ELR (cell line): ENCODE measurements at places on chromosomes 4 and X.

DNA sequence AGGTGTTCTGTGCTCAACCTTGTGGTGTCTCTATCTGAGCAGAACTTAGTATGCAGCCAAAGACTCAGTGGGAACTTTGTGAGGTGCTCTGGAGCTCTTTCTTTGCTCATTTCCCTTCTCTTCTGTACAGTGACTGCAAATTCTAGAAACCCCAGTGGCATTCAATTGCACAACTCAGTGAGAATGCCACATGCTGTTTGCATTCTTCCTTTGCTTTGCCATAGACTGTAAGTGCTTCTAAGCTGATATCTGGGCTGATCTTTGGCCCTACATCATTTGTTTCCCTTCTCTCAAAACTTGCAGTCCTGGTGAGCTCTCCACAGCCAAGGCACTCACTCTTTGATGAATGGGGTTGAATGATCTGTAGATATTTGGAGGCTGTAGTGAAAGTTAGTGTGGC is 7.0 kb downstream of the PNMA3 start:
- no peak for DNase-seq

GRCh38 chr4:151865312-151865711 is 104.5 kb upstream of the GATB start:
- DNase-seq = no peak

DNA sequence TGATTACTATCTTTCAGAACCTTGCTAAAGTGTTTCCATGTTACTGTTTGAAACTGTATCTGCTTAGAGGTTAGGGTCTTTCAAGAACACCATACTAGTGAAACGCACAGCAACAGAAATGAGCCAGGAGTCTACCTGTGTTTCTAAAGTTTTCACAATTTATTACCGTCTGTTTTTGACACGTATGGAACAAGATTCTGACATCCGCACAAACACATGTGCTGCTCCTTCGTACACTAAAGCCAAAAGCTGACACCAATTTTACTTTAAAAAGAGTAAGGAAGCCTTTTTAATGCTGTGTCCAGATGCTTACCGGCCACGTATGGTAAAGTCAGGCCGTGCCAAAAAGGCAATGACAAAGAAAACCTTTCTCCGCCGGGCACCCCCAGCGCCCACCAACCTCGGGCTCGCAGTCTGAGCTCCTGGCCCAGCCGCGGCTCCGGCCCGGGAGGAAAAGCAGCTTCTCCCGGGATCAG is 532 bp downstream of the RPS4X start:
- no peak for DNase-seq

- peak; percentile 59 for DNase-seq
Observed at GRCh38 chrX:40154250-40154852, 56.6 kb upstream of the BCOR start.

GRCh38 chr4:7458477-7458876 is 23.7 kb upstream of the PSAPL1 start:
- DNase-seq = no peak

DNA sequence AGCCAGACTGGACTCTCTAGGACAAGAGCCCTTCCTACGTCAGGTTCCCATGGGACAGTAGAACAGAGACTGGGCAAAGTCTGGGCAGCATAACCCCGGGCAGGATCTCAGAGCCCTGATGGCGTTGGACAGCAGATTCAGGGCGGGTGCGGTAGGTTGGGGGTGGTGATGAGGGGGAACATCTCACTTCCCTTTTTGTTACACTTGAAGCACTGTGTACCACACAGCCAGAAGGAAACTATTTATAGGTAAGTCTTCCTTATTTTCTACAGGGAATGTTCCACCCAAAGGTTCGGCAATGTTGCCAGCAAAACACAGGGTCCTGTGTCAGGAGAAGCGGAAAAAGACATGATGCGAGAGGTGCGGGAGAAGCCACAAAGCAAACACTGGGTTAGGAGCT is 54.3 kb downstream of the TSC22D3 start:
- no peak for DNase-seq

DNA sequence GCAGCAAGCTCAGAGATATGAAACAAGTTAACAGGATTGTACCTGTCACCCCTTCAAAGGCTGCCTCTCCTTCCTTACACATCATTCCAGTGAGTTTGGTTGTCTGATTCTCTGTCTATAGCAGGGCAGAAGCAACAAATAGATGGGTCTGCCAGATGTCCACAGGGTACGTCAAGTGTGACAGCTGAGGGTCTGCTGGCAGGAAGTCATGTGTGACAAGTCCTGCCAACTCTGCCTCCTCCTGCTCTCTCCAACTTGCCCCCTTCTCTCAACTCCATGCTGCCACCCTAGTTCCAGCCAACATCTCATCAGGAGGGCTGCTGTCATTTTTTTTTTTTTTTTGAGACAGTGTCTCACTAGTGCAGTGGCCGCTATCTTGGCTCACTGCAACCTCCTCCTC is 109.2 kb downstream of the NSUN7 start:
- no peak for DNase-seq

- DNase-seq = peak; percentile 20
Observed at GRCh38 chr4:87032884-87033533, 98.2 kb downstream of the AFF1 start.

DNA sequence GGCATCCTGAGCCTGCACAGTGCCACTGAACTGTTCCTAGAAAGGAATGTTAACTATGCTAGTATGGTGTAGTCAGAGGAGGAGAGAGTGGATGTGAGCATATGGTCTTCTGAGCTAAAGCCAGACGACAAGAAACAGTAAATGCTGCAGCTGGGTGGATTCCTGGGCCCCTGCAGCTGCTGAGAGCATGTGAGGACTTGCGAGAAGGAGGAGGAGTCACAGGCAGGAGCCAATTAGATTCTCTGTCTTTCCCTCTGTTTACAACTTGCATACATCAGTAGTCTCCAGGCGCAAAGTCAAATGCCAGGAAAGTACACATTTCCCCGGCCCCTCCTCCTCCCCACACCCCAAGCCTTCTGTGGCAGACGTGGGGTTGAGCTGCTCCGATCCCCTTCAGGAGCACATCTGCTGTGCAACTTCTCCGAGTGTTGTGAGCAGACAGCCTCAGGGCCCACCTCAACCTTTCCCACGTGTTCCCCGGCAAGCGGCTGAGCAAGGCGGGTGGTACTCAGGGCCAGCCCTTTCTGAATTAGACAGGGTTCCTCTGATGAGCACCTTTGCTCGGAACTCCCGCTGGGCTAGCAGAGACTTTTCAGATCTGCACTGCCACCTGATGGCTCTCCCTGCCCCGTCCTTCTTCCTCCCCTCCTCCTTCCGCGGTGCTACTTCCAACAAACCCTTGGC is 108.7 kb upstream of the ATP6AP2 start:
- peak; percentile 18 for DNase-seq

- DNase-seq = no peak
Observed at GRCh38 chr4:85700362-85700761, 225.4 kb downstream of the ARHGAP24 start.

- DNase-seq = no peak
Observed at GRCh38 chr4:100517864-100518341, at the start of gene EMCN. Gene EMCN, minus strand, starts transcription at chr4:100518022. Its CDS starts 108 bp downstream, at chr4:100517914.

DNA sequence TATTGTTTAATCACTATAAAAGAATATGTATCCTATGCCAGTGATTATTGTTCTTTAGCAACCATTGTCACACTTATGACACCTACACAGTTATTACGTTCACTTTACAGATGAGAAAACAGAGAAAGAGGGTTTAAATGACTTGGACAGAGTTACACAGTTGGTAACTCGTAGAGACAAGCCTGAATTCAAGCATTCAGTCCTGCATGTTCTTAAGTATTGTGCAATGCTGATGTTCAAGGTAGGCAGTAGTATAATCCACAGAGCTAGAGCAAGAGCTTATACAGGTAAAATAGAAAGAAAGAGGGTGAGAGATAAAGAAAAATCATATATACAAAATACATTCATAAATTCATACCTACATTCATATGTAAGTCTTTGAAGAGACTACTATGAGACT is 249.8 kb upstream of the ANXA10 start:
- no peak for DNase-seq

DNA sequence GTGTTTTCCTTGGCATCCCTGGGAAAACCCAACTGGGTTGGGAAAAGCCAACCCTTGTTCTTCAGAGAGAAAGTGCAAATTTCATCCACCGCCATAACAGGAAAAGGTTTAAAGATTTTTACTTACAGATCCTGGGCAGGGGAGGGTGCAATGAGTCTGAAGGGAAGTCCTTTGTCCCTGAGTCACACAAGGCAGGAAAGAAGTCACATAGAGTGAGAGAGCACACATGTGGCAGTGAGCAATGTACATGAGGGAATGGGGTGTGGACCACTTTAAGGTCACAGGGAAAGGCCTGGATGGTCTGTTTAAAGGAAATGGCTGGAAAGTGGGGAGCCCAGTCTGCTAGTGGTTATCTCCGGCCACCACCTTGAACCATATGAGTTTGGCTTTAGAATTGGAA is 248.9 kb downstream of the HS3ST1 start:
- no peak for DNase-seq

- no peak for DNase-seq
Observed at GRCh38 chr4:38359113-38359512, 304.9 kb upstream of the KLF3 start.

DNA sequence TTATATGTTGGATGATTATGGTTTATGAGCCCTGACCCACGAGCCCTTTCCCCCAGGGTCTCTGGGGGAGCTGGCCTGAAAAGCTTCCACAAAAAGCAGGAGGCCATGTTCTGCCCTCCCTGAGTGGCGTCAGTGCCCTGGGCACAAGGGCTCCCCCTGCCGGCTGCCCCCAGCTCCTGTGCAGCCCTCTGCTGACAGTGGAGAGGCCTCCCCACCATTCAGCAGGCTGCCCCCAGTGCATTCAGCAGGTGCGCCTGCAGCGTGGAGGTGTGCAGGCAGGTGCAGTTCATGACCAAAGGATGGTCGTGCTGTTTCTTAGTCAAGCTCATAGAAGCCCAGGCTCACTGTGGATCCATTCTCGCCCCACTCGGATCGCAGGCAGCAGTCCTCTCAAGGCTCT is 12.5 kb upstream of the S100P start:
- no peak for DNase-seq

GRCh38 chrX:21376636-21377035 is 2.4 kb downstream of the CNKSR2 start:
- DNase-seq = no peak

- peak; percentile 87 for DNase-seq
Observed at GRCh38 chr4:55948726-55949481, at the start of gene CEP135. Gene CEP135, plus strand, starts transcription at chr4:55948945. Its CDS starts 3,186 bp downstream, at chr4:55952131.

- no peak for DNase-seq
Observed at GRCh38 chr4:102578819-102579218, 77.7 kb downstream of the NFKB1 start.

DNA sequence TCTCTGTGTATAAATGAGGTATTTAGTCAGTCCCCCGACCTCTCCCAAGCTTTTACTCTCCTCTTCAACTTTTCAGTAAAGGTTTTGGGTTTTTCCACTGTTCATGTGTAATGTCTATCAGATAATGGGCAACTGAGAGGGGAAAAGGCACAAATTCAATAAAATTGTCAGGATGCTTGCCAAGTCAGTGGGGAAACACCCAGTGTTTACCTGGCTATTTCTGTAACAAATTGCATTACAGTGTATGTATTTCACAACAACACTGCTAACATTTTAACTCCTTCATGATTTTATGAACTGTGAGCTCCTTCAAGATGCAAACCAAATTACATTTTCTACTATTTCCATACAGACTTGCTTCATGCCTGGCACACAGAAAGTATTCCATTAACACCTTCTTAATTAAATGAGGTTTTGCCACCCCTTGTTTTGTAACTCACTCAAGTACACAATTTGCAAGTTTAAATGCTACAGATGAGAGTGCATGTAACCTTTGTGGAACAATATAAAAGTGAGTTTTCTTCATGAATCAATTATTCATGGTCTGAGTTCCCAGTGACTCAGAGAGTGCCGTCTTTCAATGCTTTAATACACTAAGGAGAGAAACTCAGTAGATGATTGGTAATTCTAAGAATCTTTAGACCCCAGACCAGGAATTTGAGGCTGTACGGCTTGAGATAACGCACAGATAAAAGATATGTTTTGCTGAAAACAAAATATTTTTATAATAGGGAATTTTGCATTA is 149.8 kb upstream of the TLL1 start:
- DNase-seq = peak; percentile 5

- DNase-seq = no peak
Observed at GRCh38 chrX:145821898-145822571, 4.4 kb downstream of the SLITRK2 start.

- no peak for DNase-seq
Observed at GRCh38 chrX:33726281-33727160, 405.6 kb downstream of the FAM47A start.
